ENCODE measurements at places on chromosomes 12 and 14.

GRCh38 chr12:130164936-130165335 lies 2.7 kb downstream of the FZD10 start:
- no peak for DNase-seq

GRCh38 chr12:6827982-6828780 lies at the start of gene P3H3:
Gene P3H3 (plus strand): TSS chr12:6828407. CDS start chr12:6828441, 34 bp downstream.
- no peak for DNase-seq

DNA sequence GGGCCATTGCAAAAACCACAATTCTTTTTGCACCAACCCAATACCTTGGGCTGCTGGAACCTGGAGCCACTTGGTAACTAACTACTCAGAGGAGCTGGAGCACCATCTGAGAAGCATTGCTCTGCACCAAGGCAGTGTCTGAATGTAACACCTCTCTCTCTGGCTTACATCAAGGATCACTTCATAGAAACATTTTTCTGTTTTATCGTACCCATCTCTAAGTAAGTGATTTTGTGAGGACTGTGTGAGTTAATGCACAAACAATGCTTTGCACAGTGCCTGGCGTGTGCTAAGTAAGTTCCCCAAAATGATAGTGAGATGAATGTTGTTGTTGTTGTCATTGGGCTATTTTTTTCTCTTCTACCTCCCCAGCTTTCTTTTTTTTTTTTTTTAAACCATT lies 111.4 kb downstream of the ADCK1 start:
- DNase-seq = no peak

DNA sequence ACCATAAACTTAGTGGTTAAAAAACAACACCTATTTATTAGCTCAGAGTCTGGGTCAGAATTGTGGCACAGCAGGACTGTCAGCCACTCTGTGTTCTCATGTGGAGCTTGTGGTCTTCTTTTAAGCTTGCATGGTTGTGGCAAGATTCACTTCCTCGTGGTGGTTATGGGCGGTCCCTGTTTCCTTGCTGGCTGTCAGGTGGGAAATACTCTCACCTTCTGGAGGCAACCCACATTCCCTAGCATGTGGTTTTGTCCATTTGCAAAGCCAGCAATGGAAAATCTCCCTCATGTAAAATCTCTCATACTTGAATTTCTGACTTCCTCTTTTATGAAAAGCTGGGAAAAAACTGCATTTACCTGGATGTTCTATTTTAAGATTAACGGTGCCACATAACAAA lies 229.8 kb downstream of the ALX1 start:
- no peak for DNase-seq

- no peak for DNase-seq
These were observed 26.4 kb downstream of the KCNK13 start for GRCh38 chr14:90088176-90088575.

DNA sequence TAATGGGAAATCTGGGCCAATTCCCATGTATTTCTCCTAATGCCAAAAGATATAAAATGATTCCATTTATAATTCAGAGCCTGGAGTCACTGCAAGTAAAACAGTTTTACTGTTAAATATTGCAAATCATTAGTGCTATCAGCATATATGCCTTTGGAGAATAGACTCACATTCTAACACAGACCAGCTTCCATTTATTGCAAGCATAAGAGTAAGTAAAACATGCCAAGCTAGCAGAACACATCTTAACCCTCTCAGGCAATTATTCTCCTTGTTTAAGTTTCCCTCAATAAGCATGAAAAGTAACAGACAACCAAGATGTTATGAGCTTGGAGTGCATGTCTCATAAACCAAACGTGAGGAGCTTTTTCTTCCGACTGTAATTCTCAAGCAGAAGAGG lies 173.9 kb upstream of the GRIP1 start:
- DNase-seq = no peak

- DNase-seq = no peak
These were observed 63.0 kb downstream of the NCOR2 start for GRCh38 chr12:124504273-124505000.

- DNase-seq = no peak
These were observed 17.1 kb upstream of the SLC6A12 start for GRCh38 chr12:230925-231671.

- DNase-seq = no peak
These were observed 9.0 kb upstream of the KRT2 start for GRCh38 chr12:52660934-52661499.

DNA sequence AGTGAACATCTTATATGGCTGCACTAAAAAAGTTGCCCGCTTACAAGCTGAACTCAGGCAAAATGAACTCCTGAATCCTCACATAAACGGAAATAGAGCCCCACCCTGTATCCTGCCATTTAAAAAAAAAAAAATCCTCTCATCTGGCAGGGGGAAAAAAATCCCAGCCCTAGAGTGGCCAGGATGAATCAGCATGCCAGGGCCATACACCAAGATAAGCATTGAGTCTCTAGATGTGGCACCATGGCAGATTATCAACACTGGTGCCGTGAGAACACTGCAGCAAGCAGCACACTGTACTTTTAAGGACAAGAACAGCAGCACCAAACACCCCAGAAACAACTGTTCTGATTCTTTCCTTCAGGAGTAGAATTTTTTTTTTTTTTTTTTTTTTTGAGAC lies 65.5 kb downstream of the RASSF3 start:
- DNase-seq = no peak

DNA sequence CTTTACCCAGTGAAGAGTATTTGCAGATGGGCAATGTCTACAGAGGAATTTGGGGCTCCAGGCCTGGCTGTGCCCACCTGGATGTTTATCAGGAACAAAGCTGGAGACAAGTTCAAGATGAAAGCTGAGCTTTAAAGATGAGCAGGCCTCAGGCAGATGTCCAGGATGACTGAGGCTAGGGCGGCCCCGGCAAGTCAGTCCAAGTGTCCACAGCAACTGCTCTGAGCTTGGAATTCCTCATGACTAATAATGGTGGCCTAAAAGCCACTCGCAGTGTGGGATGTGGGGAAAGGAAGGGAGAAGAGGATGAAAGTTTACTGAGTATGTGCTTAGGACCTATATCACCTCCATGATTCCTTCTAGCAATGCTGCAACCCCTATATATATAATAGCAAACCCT lies 128.2 kb upstream of the NOS1 start:
- no peak for DNase-seq

DNA sequence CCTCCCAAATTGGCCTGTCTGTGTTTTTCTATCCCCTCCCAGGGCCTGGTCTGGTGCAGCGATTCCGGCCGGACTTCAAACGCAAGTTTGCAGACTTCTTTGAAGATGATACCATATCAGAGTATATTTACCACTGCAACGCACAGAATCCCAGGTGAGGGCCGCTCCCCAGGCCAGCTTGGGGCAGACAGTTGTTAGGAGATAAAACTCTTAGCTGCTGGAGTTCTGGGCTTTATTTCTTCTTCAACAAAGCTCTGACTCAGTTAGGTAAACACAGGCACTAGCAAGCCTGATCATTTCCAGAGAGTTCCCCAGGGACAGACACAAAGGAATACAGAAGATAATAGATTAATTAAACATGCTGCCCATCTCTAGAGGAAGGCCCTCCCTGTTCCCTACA lies 8.3 kb downstream of the ABHD4 start:
- no peak for DNase-seq

DNA sequence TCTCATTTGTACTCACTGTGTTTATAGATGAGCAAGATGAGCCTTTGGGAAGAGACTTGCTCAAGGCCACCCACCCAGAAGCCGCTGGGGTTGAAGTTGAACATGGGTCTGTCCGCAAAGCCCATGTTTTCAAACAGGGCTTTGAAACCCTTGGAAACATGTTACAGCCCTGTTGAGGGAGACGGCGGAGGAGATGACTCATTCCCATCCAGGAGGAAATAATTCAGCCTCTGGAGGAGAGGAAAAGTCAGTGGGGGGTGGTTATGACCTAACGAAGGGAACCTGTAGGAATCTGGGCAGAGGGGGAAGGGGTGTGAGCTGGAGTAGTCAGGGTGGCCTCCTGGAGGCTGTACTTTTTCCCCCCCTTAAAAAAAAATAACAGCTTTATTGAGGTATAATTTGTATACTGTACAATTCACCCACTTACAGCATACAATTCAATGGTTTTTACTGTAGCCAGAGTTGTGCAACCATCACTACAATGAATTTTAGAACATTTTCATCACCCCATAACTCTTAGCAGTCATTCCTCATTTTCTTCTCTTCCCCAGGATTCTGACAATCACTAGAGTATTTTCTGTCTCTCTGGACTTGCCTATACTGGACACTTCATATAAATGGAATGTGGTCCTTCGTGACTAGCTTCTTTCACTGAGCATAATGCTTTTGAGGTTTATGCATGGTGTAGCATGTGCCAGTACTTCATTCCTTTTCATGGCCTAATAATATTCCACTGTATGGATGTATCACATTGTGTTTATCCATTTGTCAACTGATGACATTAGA lies 1.9 kb upstream of the RIN3 start:
- DNase-seq = no peak

GRCh38 chr12:65275627-65276026 lies 2.9 kb upstream of the MSRB3 start:
- DNase-seq = no peak

DNA sequence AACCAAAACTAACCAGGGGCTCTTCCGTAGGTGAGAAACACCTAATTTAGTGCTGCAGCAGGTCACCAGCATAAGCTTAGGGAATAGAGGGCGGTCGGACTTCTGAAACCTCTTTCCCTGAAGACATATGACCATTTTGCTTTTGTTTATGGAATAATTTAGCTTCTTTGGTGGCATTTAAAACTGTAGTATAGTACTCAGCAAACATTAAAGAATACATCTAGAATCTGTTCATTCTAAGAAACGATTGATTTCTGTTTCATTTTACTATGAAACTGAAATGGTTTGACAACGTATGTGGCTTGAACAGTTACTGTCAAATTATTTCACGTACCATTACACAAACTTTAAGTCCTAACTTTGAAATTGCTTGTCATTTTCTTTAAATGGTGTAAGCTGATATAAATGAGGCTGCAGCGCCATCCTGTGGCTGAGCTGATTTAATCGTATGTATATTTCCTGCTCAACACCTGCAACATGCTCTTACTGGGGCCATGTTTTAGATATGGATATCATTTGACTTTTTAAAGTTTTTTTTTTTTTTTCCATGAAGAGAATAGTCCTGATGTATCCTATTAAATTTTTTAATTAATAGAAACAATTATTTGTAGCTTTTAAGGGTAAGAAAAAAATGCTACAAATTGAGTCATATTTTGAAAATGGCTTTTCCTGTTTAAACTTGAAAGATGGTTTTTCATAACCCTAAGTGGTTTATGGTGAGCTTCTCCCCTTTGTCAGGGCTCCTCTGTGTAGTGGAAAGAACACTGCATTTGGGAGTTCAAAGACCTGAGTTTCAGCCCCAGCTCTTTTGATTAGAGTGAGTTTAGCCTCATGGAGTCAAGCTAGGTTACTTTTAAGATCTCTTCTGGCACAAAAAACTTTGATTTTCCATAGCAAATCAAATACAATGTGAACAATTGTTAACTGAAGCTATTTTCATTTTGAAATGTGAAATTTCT lies 27.4 kb downstream of the CFAP54 start:
- peak; percentile 71 for DNase-seq

DNA sequence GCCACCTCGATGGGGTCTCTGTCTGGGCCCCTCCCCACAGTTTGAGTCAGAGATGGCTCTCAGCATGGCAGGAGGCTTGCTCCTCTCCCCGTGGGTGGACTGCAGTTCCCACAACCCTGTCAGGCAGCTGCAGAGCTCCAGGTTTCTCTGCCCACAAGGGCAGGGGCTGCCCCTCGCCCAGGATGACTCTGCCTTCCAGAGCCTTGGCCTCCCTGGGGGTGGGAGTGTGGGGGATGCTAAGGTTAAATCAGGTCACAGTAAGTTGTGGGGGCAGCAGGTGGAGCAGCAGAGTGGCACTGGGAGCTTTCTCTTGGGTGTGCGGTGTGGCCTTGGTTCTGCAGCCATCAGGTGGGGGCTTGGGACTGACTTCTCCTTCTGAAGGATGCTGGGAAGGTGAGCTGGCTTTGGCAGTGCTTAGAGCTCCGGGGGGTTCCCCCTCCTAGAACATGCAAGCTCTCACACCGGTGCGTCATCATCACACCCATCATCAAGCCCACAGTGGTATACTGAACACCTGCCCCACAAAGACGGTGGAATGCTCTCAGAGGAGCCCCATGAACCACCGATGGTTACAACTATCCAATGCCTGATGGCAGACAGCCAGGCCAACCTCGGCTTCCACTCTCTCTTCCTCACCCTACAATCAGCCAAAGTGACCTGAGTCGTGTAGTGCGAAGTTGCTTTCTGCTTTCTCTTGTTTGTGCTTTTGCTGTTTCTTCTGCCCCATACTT lies 39.7 kb downstream of the ERH start:
- DNase-seq = no peak

GRCh38 chr14:63413009-63413408 lies 94.3 kb upstream of the GPHB5 start:
- no peak for DNase-seq

GRCh38 chr14:53183056-53183455 lies 29.9 kb upstream of the DDHD1 start:
- DNase-seq = no peak

DNA sequence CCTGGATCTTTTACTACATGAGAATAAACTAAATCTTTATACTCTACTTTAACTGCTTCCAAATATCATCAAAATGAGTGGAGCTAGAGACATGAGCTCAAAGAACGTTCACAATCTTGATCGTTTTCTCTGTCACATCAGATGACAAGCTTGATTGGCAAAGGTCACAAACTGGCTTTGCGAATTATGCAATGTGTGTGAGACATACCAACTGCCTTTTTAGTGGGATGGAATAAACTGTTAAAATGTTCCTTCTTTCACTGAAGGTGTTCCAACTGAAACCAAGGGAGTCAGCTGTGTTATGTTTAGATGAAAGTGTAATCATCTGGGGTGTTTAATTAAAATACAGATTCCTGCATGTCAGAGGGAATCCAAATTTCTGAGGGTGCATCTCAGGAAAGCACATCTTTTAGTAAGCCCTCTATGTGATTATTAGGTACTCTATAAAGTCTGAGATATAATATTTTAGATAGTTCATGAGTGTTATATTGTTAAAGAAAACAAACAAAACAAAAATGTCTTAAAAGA lies 21.9 kb downstream of the KITLG start:
- DNase-seq = no peak

GRCh38 chr12:40892528-40892927 lies 200.3 kb downstream of the CNTN1 start:
- no peak for DNase-seq

GRCh38 chr12:108305991-108306501 lies 33.1 kb downstream of the CMKLR1 start:
- DNase-seq = no peak

GRCh38 chr14:33009673-33010072 lies 71.0 kb downstream of the NPAS3 start:
- DNase-seq = no peak

- DNase-seq = no peak
These were observed 20.4 kb downstream of the ZFYVE21 start for GRCh38 chr14:103735815-103736545.

- DNase-seq = no peak
These were observed 88.7 kb downstream of the ACADS start for GRCh38 chr12:120814203-120814902.

DNA sequence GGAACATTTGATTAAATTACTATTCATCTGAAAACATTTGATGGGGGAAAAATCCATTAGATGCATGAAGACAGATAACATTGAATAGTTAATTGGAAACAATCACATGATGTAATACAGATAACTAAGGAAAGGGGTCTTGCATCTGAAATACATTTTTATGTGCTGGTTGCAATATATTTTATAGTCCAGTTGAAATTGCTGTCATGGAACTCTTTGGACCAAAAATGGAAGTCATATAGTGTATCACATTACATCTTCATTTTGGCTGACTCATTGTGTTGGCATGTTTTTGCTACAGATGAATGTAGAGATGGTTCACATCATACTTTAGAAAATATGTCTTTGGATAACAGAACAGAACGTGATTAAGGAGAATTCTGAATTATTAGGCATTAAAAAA lies 43.0 kb upstream of the GNPNAT1 start:
- DNase-seq = no peak

GRCh38 chr14:51750542-51750941 lies 98.8 kb downstream of the FRMD6 start:
- no peak for DNase-seq
